Activated CD4-positive, alpha-beta memory T cell treated with anti-CD3 and anti-CD28 coated beads for 36 hours (primary cell): ENCODE measurements at places on chromosomes 7 and 10.
A peak's percentile ranks its signal among the peaks of the same experiment; 100 is the strongest.

- DNase-seq: no peak
- no peak overlapping the region for H3K4me3 ChIP-seq
- H3K27ac ChIP-seq: no peak overlapping the region
- no peaks in the 10 kb centered on the region for H3K4me1 ChIP-seq
- no peaks in the 10 kb centered on the region for H3K36me3 ChIP-seq
Observed at GRCh38 chr7:155567646-155568332, 21.4 kb upstream of the CNPY1 start.

DNA sequence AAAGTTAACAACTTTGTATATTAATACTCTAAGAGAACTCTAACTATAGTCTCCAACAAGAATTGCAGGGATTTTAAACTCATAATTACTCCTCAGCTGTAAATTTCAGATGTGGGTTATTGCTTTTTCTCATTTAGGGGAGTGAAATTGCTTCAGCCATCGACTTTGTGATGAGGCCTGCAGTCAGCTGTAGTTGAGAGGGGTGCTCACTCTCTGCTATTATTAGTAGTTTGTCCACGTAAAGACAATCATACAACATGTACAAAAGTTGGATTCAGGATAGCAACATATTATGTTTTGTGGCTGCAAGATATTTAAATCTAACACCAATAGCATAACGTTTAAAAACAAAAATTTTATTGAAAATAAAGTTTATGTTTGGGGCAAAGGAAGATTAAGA is 28.7 kb downstream of the HDAC9 start:
- DNase-seq: no peak
- H3K4me3 ChIP-seq: no peak overlapping the region
- H3K27me3 ChIP-seq: no peaks in the 10 kb centered on the region
- H3K36me3 ChIP-seq: no peaks in the 10 kb centered on the region
- H3K4me1 ChIP-seq: no peaks in the 10 kb centered on the region

- H3K4me3 ChIP-seq: no peak overlapping the region
- H3K4me1 ChIP-seq: no peaks in the 10 kb centered on the region
- no peak overlapping the region for H3K27ac ChIP-seq
- H3K27me3 ChIP-seq: peaks cover under 1% of the 10 kb centered on the region
- DNase-seq: no peak
- no peaks in the 10 kb centered on the region for H3K36me3 ChIP-seq
Observed at GRCh38 chr7:34330308-34330707, 327.7 kb upstream of the NPSR1 start.

DNA sequence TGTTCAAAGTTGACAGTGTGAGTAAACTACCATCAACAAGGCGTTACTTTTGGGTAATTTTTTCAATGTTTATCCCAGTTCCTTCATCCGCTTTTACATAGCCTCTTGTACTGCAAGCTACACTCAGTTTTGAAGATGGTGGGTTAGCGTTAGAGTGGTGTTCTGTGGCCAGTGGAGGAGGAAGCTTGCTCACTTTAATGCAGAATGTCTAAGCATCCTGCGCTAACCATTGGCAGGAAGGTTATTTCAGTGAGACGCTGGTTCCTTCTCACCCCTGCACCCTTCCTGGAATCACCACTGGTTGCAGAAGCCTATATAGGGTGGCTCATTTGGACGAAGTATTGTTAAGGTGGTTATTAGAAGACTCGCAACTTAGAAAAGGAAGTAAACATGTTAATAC is 159.1 kb downstream of the CELF2 start:
- H3K4me1 ChIP-seq: peaks cover 90% of the 10 kb centered on the region
- peak; percentile 72 for DNase-seq
- no peaks in the 10 kb centered on the region for H3K27me3 ChIP-seq
- no peak overlapping the region for H3K27ac ChIP-seq
- H3K4me3 ChIP-seq: peak overlapping the region; percentile 89

GRCh38 chr10:35453855-35454532 is 117.7 kb downstream of the CCNY start:
- no peak overlapping the region for H3K27ac ChIP-seq
- H3K27me3 ChIP-seq: no peaks in the 10 kb centered on the region
- no peaks in the 10 kb centered on the region for H3K36me3 ChIP-seq
- peaks cover 78% of the 10 kb centered on the region for H3K4me1 ChIP-seq

- no peak for DNase-seq
- H3K4me3 ChIP-seq: no peak overlapping the region
- no peaks in the 10 kb centered on the region for H3K27me3 ChIP-seq
- H3K27ac ChIP-seq: no peak overlapping the region
Observed at GRCh38 chr7:37013771-37014170, 289.5 kb upstream of the AOAH start.

DNA sequence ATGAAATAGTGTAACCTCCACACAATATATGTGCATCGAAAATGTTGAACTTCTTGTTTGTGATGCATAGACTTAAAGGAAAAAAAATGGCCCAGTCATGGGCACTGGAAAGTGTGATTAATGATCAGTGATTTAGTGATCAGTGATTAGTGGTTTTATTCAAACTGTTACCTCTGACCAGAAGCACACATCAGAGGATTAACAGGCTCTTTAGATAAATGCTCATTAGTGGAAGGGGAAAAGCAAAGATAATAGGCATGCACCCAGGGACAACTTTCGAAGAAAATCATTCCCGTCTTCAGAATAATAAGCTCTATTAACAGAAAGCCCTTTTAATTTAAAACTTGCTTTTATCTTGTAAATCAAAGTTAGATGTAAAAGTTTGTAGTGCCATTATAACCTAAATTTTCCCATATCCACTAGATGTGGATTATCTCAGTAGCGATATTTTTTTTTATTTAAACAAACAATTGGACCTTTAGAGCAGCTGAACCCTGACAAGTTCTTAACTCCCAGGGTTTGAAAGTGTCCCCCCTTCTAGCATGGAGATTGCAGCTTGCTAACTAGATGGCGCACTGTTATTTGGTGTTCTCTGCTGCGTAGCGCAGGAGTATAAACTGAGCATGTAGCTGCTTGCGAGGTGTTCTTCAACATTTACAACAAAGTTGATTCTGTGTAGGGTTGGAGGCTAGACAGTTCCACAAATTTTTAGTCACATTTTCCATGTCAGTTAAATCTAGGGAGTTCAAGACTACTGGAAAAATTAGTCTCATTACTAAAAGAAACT is at the start of gene CREB5:
Gene CREB5 (plus strand): TSS at position 643 of the 787 bp plus-strand sequence. CDS start 397 bp downstream, outside the sequence.
- H3K4me1 ChIP-seq: peaks cover 21% of the 10 kb centered on the region
- H3K36me3 ChIP-seq: no peaks in the 10 kb centered on the region
- peaks cover 57% of the 10 kb centered on the region for H3K27me3 ChIP-seq
- DNase-seq: no peak
- no peak within 1 kb of the TSS for H3K4me3 ChIP-seq
- no peak within 1 kb of the TSS for H3K27ac ChIP-seq

DNA sequence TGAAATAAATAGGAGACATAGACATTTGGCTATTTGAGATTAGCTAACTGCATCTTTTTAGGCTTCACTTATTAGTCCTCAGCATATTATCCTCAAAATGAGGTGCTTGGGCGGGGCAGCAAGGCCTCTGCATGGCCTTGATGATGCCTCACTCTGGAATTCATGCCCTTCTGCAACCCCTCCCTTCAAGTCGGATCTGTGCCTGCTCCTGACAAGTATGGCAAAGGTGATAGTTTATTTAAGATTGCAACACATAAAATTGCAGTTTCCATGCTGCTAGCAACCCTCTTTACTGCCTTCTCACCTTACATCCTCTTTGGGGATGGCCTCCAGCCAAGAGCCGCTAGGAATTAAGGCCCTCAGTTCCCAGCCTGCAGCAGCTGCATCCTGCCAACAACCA is 241.3 kb upstream of the ADARB2 start:
- H3K27me3 ChIP-seq: peaks cover under 1% of the 10 kb centered on the region
- no peak overlapping the region for H3K27ac ChIP-seq
- no peaks in the 10 kb centered on the region for H3K4me1 ChIP-seq
- no peak overlapping the region for H3K4me3 ChIP-seq
- H3K36me3 ChIP-seq: no peaks in the 10 kb centered on the region
- no peak for DNase-seq

DNA sequence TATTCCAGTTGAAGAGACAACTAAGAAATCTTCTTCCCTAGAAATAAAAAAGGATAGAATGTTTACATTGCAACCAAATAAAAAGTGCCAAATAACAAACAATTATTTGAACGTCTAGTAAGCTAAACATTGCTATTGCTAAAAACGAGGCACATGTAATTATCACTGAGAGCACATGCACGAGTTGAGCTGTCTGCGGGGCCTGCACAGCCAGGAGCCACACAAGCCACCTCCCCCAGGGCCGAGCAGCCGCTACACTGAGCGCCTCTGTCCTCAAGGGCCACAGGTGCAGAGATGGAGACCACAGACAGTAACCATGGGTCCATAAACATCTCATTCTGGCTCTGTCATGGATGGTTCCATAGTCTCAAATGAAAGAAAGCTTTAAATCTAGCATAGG is 17.2 kb downstream of the NCAPG2 start:
- DNase-seq: no peak
- no peaks in the 10 kb centered on the region for H3K27me3 ChIP-seq
- H3K4me3 ChIP-seq: no peak overlapping the region
- H3K4me1 ChIP-seq: no peaks in the 10 kb centered on the region

DNA sequence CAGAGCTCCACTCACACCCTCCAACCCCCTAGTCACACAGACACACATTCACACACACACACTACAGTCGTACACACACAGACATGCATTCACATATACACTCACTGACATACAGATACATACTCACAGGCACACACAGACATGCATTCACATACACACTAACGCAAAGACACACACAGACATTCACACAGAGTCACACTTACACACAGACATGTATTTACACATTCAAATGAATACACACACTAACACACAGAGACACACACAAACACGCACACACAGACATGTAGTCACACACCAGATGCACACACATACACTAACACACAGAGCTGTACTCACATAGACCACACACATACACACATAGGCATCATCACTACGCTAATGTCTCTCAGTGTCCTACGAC is 58.0 kb upstream of the MYL10 start:
- no peak overlapping the region for H3K4me3 ChIP-seq
- H3K36me3 ChIP-seq: no peaks in the 10 kb centered on the region
- DNase-seq: no peak

DNA sequence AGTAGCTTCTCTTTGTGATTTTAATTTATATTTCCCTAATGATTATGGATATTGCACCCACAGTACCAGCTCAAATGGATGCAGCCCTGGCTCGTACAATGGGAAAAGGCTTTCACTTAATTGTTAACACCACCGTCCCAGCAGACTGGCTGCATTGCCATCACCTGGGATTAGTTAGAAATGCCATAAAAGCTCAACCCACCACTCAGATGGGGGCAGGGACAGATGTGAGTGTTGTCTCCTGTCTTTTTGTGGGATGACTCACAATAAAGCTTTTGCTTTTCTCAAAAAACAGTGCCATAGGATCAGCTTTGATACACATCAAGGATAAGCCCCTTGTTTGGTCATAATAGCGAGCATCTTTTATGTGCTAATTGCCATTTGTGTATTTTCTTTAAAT is 729.1 kb downstream of the TNS3 start:
- no peak overlapping the region for H3K27ac ChIP-seq
- no peaks in the 10 kb centered on the region for H3K4me1 ChIP-seq
- H3K4me3 ChIP-seq: no peak overlapping the region
- no peak for DNase-seq
- no peaks in the 10 kb centered on the region for H3K27me3 ChIP-seq

- no peaks in the 10 kb centered on the region for H3K4me1 ChIP-seq
- H3K27ac ChIP-seq: no peak overlapping the region
- H3K36me3 ChIP-seq: no peaks in the 10 kb centered on the region
- H3K27me3 ChIP-seq: peaks cover 6% of the 10 kb centered on the region
- no peak for DNase-seq
Observed at GRCh38 chr7:156559001-156559400, 81.6 kb upstream of the RNF32 start.

DNA sequence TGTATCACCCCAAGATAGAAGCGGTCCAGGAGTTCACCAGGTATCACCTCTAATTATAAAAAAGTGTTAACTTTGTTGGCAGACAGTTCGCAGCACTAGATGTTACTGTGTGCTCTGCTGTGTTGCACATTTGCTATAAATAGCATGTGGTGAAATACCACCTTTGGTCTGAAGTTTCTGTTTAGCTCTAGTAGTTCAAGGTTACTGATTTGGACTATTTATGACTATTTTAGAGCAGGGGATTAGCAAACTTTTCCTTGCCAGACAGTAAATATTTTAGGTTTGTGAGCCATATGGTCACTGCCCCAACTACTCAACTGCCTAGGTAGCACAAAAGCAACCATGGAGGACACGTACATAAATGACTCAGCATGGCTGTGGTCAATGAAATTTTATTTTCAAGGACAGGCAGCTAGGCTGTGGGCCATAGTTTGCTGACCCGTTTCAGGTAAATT is 16.5 kb downstream of the DENND10 start:
- no peak overlapping the region for H3K27ac ChIP-seq
- DNase-seq: no peak
- H3K36me3 ChIP-seq: peaks cover 30% of the 10 kb centered on the region
- H3K27me3 ChIP-seq: no peaks in the 10 kb centered on the region

DNA sequence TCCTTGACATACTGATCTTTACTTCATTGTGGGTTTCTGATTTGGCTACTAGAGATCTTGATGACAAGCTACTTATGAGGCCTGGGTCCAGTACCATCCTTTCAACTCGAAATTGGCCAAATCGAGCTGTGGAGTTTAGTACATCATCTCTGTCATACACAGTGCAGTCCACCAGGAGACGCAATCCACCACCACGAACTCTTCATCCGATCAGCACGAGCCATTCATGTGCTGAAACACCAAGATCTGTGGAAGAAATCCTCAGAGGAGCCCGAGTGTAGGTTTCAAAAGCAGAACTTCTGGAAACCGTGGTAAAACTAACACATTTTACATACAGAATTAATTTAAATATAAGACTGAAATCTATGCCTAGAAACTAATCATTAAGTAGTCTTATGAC is 14.2 kb downstream of the DNAJC9 start:
- no peaks in the 10 kb centered on the region for H3K4me1 ChIP-seq
- H3K27me3 ChIP-seq: no peaks in the 10 kb centered on the region
- no peak for DNase-seq
- H3K27ac ChIP-seq: no peak overlapping the region

DNA sequence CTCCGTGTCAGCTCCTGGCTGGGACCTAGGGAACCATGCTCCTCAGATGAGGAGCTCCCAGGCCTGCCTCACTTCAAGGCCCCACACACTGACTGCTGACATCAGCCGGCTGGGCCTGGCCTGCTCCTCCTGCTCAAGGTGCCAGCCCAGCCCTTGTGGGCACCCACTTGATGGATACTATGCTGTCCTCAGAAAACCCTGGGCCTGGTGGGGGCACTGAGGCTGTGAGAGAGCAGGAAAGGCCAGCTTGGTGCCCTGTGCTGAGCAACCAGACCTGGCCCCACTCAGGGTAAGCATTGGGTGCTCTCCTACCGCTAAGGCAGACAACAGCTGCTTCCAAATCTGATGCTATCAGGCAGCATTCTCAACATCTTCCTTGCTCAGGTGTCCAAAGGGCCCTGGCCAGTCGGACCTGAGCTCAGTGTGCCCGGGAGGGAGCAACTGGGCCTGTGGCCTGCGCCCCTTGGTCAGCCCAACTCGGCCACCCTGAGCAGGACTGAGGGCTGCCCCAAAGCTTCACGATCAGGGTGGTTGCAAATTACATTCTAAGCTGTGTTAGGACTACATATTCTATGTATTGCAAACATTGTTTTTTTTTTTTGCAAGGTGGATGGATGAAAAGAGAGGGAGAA is 21.9 kb upstream of the ANTXRL start:
- no peak overlapping the region for H3K27ac ChIP-seq
- DNase-seq: peak; percentile 8
- peaks cover 31% of the 10 kb centered on the region for H3K4me1 ChIP-seq
- no peaks in the 10 kb centered on the region for H3K27me3 ChIP-seq
- no peak overlapping the region for H3K4me3 ChIP-seq
- H3K36me3 ChIP-seq: peaks cover 5% of the 10 kb centered on the region
